Lung microvascular endothelial cell (primary cell): ENCODE measurements at places on chromosomes 6 and 20. TPM values are rescaled to one million over a fixed set of nuclear protein-coding genes. Genes with fewer than 3 reads are reported as not detected.

DNA sequence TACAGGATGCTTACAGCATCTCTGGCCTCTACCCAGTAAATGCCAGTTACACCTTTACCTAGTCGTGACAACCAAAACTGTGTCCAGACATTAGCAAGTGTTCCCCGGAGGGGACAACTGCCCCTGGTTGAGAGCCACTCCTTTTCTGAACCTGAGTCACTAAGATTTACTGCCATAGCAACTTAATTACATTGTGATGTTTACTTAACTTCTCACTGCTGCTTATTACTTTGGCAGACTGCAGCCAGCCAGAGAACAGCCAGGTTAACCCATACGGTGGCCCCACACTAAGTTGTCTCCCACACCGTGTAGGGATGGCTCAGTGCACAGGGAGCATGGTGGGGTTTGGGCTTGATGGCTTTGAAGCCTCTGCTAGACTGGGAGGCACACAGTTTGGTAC is 204.7 kb upstream of the SULF2 start:
- DNase-seq: no peak

RNF144B gene
- total RNA-seq: 10.3 and 32.0 TPM in 2 replicates

DNA sequence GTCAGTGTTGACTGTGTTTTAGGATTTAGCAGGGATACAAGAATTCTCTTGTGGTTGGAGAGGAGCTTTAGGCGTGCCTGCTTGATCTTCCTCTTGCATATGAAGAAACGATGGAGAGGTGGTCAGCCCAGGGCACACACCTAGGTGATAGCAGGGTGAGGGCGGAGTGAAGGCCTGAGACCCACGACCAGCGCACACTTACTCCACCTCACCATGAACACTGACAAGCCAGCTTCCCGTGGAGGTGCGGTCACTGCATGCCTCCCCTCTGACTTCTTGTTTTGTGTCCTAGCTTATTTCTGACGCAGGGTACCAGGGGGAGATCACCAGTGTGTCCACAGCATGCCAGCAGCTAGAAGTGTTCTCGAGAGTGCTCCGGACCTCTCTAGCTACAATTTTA is 8.1 kb downstream of the NELFCD start:
- no peak for DNase-seq

GRCh38 chr6:45633272-45633908 is 255.7 kb upstream of the SUPT3H start:
- no peak for DNase-seq
